ENCODE measurements at places on chromosomes 2 and 18. TPM values are rescaled to one million over a fixed set of nuclear protein-coding genes. Genes with fewer than 3 reads are reported as not detected.
A peak's percentile ranks its signal among the peaks of the same experiment; 100 is the strongest.

Gene EPB41L3
- total RNA-seq, result 16.3 TPM

GRCh38 chr2:62267696-62268095, 71.8 kb downstream of the B3GNT2 start:
- no peak for ATAC-seq

- ATAC-seq, result peak; percentile 84
These were observed 52.2 kb downstream of the CRACDL start for GRCh38 chr2:98883780-98884211.

DNA sequence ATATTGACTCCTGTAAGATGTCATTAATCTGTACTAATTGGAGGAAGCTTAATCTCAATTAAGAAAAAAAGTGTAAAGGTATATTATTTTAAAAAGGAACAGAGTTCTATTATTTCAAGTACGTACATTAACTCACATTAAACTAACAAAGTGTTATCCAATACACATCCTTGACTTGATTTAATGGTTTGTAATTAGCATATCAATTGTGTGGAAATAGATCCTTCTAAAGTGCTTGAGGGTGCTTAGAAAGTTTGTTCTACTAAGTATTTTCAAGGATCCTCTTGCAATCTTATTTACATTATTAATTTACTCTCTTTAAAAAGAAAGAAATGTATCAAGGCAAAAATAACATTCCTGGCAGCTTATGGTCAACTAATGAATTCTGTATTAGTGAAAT, 720.3 kb downstream of the KCNJ3 start:
- no peak for ATAC-seq

DNA sequence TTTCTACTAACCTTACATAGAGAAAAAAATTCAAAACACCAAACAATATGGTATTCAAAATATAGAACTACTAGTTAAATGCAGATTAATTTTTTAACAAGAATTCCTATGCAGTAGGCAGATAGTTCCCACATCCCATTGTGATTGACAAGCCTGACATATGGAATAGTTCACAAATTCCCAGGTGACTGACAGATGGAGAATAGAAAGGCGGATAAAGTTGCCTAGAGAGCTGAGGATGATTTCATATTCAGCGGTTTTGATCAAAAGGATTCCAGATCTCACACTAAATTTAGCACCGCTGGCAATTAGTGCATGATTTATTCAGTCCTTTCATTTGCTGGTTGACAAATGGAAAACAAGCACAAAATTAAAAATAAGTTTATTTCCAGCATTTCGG, 733.7 kb upstream of the POU3F3 start:
- no peak for ATAC-seq

- no peak for ATAC-seq
These were observed 15.9 kb upstream of the CRIM1 start for GRCh38 chr2:36339607-36340218.

Gene PKDCC
- 1.8 TPM for total RNA-seq

- ATAC-seq, result peak; percentile 73
These were observed 636.2 kb downstream of the NRXN1 start for GRCh38 chr2:50395605-50396297.

GRCh38 chr2:162581959-162582798, 238.2 kb downstream of the GCA start:
- ATAC-seq, result no peak

GRCh38 chr2:96985181-96985945, 1.0 kb downstream of the FAM178B start:
- ATAC-seq, result no peak

DNA sequence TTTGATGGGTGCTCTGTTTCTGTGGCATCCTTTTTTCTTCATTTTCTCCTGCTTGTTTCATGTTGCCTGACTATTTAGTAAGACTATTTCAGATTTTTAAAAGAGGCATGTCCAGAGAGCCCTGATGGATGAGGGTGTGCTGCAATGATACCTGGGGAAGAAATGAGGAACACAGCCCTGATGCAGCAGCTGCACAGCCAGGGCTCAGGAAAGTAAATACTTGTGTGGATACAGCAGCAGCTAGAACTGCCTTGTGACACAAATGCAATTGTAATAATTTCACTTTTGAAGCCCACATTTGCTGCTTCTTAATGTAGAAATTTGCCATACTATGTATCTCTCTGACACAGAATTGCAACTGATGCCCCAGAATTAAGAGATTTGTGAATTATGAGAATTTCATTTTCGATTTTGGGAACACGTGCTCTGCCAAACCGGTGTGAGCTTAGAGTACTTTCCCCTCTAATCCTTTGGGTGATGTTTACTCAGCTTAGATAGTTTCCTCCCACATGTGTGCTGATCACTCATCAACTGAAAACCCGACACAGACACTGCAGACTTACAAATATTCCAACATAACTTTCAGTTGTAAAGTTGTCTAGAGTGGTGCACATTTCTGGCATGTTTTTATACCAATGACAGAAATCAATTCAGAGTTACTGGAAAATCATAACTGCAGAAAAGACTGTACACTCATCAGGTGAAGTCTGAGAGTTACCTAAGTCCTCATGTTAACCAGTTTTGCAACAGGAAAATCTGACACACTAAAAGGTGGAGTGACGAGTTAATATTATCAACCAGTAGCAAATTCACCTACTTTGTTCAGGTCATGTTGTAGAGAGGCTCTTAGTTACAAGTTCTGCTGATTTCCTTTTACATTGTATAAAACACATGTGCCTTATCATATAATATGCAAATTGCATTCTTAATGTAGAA, 383.4 kb downstream of the CBLN2 start:
- ATAC-seq, result peak; percentile 35

Gene DCDC2C
- total RNA-seq, result not detected

DNA sequence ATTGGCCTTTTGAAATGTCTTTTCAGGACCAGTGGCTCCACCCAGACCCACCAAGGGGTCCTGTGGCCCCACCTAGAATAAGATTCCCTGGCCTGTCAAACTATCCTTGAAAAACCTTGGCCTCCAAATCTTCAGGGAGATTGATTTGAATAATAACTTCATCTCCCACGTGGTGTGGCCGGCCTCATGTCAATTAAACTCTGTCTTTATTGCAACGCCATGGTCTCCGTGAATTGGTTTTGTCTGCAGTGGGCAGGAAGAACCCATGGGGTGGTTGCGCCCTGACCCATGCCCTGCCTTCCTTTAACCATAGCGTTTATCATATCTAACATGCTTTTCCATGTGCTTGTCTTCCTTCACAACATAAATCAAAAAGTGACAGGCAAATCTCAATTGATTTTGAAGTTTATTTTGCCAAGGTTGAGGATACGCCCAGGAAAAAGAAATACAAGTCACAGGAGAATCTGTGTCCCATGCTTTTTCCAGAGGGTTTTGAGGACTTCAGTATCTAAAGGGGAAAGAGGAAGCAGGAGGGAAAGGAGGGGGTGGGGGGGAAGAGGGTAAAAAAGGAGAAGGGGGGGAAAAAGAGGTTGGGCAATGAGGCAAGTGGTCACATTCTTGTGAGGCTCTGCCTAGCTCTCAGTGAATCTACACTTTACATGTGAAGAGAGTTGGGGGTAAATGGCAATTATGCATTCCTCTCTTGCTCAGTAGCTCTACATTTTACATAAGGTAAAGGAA, 66.5 kb upstream of the CABLES1 start:
- no peak for ATAC-seq

GRCh38 chr2:146764301-146764700, 1080.5 kb upstream of the ACVR2A start:
- no peak for ATAC-seq

- no peak for ATAC-seq
These were observed 103.1 kb upstream of the SPATS2L start for GRCh38 chr2:200203381-200203827.

GRCh38 chr2:52467189-52467588, 1300.4 kb upstream of the CHAC2 start:
- no peak for ATAC-seq
